ENCODE measurements at places on chromosomes 11 and 22.
A peak's percentile ranks its signal among the peaks of the same experiment; 100 is the strongest.

DNA sequence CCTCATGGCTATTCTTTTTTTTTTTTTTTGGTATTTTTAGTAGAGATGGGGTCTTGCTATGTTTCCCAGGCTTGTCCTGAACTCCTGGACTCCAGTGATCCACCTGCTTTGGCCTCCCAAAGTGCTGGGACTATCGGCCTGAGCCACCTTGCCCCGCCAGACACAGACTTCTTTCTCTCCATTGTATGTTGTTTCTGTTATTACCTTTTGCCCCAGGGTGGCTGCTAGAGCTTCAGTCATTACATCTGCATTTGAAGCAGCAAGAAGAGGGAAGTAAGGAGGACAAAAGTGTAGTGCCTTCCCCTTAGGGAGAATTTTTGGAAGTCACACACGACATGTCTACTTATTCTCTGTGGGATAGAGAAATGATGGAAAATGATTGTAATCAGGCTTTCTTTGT, 10.1 kb upstream of the OSBP start:
- DNase-seq: no peak

DNA sequence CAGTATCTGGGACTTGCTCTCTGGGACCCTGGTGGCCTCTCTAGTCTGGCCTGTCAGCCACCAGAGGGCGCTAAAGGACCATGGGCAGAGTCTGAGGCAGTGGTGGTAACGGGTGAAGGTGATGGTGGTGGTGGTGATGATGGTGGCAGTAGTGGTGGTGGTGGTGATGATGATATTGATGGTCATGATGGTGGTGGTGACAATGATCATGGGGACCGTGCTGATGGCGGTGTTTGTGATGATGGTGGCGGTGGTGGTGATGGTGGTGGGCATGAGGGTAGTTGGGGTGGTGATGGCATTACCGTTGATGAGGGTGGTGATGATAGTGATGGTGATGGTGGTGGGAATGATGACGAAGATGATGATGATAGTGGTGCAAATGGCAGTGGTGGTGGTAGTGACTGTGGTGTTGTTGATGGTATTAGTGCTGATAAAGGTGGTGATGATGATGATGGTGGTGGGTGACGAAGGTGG, 16.0 kb downstream of the TRPM5 start:
- no peak for DNase-seq

GRCh38 chr11:13384908-13385640, 77.9 kb downstream of the BTBD10 start:
- peak; percentile 17 for DNase-seq

GRCh38 chr22:37484480-37485394, 1.4 kb downstream of the MFNG start:
- no peak for DNase-seq

- DNase-seq: no peak
Observed at GRCh38 chr22:40498420-40499208, 128.2 kb downstream of the SGSM3 start.

DNA sequence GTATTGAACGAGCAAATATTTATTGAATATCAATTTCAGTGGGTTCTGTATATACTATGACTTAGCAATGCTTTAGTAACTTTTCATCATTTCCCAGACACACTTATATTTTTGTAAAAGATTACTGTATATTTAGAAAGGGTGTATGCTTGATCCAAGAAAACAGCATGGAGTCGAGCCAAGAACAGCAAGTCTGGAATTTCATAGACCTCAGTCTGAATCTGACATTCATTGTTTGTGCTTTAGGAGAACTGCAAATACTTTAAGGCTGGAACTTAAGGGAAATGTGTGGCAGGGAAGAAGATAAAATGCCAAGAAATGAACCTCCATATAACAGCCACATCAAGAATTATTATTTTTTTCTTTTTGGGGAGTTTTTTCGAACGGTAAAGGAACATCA, 1156.8 kb downstream of the LRRC4C start:
- DNase-seq: no peak

GRCh38 chr22:38724926-38725571, 19.3 kb downstream of the GTPBP1 start:
- DNase-seq: no peak

DNA sequence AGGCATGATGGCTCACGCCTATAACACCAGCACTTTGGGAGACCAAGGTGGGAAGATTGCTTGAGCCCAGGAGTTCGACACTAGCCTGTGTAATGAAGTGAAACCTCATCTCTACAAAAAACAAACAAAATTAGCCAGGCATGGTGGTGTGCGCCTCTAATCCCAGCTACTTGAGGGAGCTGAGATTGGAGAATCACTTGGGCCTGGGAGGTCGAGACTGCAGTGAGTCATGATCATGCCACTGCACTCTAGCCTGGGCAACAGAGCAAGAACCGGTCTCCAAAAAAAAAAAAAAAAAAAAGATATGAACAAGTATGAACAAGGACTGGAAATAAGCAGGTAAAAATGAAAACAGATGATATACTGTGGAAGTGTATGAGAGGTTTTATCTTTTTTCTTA, 54.1 kb upstream of the SOX6 start:
- no peak for DNase-seq

DNA sequence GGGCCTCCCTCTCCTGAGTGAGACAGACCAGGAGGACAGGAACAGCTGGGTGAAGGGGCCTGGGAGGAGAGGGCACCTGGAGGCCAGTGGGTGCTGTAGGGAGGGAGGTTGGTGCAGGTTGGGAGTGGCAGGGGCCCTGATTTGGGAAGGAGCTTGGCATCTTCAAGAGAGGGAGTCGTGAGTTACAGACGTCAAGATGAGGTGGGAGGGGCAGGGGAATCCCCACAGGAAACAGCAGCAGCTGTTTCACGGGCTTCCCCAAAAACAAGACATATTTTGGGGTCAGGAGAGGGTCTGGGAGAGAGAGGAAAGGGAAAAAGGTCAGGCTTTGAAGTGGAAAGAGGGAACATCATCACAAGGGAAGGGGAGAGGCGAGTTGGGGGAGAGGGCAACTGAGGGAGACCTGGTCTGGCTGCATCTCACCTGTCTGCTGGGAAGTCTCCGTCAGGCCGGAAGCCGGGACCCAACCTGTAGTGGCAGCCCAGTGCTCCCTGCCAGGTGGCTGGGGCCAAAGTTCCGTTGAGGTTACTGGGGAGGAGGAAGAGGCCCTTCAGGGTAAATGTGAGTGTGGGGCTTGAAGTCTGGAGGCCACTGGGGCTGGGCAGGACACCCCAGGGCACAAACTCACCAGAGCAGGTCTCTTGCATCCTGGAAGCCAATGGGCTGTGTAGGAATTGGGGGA, 4.4 kb downstream of the NAALADL1 start:
- no peak for DNase-seq

- DNase-seq: no peak
Observed at GRCh38 chr22:29343313-29343805, 27.9 kb upstream of the RASL10A start.

DNA sequence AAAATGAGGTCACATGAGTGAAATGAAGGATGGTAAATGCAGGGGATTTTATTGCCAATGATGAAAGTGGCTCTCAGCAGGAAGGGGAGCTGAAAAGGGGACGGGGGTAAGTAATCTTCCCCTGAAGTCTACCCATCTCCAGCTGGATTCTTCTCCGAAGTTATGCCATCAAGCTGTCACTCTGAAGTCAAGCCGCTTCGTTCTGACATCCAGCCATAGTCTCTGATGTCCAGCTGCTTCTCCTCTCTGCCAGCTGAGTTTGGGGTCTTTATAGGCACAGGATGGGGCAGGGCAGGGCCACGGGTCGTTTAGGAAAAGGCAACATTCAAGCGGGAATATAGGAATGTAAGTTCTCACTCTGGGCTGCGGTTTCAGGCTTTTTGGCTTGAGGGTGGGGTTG, 181.9 kb upstream of the ANO3 start:
- no peak for DNase-seq

GRCh38 chr22:38228873-38229740, 27.3 kb downstream of the MAFF start:
- no peak for DNase-seq

- no peak for DNase-seq
Observed at GRCh38 chr11:69557266-69557665, 75.8 kb downstream of the LINC01488 start.

DNA sequence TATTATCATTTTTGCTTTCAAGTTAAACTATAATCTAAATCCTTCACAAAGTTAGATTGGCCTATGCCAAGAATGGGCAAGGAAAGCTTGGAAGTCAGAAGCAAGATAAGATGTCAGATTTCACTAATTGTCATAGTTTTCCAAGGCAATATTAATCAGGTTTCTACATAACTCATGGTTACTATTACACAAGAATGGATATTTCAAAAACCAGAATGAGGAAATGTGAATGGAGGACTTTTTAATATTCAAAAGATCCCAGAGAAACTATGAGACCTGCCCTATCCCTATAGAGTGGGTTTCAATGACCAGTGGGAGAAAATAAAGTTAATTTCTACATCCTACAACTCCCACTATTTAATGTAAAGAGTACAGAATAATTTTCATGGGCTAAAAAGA, 203.2 kb downstream of the CASP12 start:
- no peak for DNase-seq

DNA sequence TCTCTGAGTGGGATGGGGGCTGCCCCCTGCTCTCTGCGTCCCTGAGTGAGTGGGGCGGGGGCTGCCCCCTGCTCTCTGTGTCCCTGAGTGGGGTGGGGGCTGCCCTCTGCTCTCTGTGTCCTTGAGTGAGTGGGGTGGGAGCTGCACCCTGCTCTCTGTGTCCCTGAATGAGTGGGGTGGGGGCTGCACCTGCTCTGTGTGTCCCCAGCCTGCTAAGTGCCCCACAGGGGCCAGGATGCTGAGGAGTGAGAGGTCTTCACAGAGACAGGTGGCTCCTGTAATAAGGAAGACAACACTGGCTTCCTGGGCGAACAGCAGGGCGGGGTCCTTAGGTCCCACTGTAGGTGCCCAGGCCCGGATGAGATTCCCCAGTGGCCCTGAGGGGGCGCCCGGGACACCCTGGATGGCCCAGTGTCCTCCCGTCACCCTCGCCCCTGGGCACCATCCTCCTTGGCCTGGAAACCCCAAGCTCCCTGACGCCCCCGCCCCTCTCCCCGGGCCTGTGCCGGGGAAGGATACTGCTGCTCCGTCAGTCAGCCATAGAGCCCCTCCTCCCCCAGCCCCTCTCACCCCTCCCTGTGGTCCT, 3.8 kb upstream of the CCDC188 start:
- no peak for DNase-seq

GRCh38 chr11:73270855-73271477, 1.2 kb upstream of the P2RY6 start:
- no peak for DNase-seq

DNA sequence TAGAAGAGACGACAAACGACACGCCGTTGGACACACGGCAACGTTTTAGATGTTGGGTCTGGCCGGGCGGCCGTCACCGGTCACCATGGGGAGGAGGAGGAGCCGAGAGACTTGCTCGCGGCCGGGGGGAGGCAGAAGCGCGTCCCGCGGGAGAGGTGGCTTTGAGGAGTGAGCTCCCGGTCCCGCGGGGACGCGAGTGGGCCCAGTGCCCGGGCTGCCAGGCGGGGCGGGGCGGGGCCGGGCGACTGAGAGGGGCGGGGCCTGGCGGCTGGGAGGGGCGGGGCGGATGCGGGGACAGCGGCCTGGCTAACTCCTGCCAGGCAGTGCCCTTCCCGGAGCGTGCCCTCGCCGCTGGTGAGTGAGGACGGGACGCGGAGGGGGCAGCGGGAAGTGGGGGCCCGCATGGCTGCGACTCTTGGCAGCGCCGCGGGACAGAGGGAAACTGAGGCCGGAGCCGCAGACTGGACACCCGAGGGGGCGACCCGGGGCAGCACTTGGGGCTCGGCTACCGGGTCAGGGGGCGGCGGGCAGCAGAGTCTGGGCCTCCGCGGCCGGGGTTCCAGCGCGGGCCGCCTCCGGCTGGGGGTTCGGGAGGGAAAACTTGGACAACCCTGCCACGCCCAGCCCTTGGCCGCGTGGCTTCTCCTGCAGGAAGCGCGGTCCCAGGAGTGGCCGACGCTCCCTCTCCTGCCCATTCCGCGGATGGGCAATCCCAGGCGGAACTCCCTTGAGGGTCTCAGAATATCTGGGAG, at the start of gene TSPO:
Gene TSPO, plus strand, starts transcription at position 309 of the 752 bp plus-strand sequence. CDS start 7,680 bp downstream, outside the sequence.
- no peak for DNase-seq

DNA sequence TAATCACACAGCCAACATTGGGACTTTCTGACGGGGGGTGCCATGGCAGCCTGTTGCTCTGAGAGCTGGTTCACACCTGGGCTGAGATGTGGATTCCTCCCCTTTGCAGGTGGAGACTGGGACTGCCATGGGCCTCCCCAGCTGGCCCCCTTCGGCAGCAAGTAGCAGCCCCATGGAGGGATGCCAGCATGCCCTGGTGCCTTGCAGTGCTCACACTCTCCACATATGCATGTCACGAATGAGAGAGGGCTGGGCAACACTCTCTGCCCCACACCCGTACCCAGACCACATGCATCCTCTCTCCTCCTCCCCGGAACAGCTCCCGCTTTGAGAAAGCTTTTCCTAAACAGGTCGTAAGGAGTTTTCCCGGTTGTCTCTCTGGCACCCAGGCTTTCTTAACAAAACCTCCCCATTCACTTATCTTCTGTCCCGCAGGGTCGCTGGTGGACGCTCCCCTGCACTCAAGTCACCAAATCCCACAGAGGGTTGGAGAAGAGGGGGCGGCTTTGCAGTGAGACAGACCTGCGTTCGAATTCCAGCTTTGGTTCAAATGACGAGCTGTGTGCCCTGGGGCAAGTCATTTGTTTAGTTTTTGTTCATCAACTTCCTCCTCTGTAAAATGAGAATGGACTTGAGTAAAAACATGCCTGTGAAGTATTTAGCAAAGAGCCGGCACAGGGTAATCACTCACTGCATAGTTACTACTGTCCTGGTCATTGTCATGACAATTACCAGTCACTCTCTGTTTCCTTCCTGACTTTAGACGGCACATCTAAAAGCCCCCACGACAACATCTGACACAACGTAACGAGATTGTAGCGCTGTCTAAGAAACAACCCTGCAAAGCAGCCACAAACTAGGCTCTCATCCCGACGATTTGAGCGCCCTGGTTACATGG, 231.3 kb upstream of the B3GAT1 start:
- DNase-seq: no peak

- DNase-seq: peak; percentile 36
Observed at GRCh38 chr11:109424901-109425300, 2.9 kb downstream of the C11orf87 start.

DNA sequence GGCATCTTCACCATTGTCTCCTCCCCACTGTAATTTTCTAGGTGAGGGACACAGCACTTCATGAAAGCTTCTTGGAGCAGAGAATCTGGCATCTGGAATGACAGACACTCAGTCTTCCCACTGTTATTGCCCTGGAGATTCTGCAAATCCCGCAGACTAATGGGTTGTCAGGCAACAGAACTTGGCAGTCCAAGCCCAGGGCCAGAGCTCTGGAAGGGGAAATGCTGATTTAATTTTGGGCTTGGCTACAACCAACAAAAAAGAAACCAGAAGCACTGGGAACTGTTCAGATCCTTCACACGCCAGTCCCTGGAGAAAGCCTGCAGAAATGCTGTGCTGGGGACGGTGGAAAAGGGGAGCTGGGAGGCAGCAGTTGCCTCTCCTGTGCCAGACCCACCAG, 71.5 kb upstream of the BID start:
- no peak for DNase-seq

GRCh38 chr11:66591175-66591574, 1.7 kb downstream of the CCDC87 start:
- DNase-seq: no peak

- DNase-seq: no peak
Observed at GRCh38 chr11:18081551-18081950, 24.3 kb downstream of the SAAL1 start.

All from left renal cortex interstitium (tissue), 4 donors.